ENCODE measurements at places on chromosomes 1 and 21.

DNA sequence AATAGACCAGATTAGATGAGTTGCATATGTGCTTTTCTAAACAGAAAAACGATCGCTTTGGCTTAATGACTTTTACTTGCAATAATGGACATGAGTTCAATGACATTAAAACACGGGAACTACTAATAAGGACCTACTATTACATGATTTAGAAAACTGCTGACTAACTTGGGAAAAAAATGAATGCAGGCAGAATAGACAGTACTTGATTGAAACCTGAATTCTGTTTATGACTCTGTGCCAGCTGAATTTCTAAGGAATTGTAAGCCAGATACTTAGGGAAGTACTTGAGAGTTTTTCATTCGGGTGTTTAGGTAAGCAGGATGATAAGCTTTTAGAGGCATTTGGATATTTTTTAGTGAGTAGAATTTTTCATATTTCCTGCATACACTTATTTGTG is 12.0 kb downstream of the ADGRL2 start:
- no peaks in the 10 kb centered on the region for H3K4me1 ChIP-seq
- H3K36me3 ChIP-seq = no peaks in the 10 kb centered on the region
- no peak overlapping the region for H3K4me3 ChIP-seq
- H3K27ac ChIP-seq = no peak overlapping the region
- no peak for DNase-seq

- H3K27me3 ChIP-seq = peaks cover 36% of the 10 kb centered on the region
- no peak overlapping the region for H3K4me3 ChIP-seq
- no peaks in the 10 kb centered on the region for H3K4me1 ChIP-seq
- no peak for DNase-seq
- no peaks in the 10 kb centered on the region for H3K36me3 ChIP-seq
- H3K27ac ChIP-seq = no peak overlapping the region
Observed at GRCh38 chr1:17347769-17348592, 24.0 kb upstream of the PADI6 start.

- no peak overlapping the region for H3K27ac ChIP-seq
- DNase-seq = no peak
- H3K4me3 ChIP-seq = no peak overlapping the region
- H3K4me1 ChIP-seq = no peaks in the 10 kb centered on the region
- H3K27me3 ChIP-seq = peaks cover 6% of the 10 kb centered on the region
Observed at GRCh38 chr1:52877554-52877953, 35.0 kb downstream of the ZYG11A start.

- no peaks in the 10 kb centered on the region for H3K36me3 ChIP-seq
- H3K4me3 ChIP-seq = no peak overlapping the region
Observed at GRCh38 chr1:219498666-219499065, 114.2 kb downstream of the ZC3H11B start.

DNA sequence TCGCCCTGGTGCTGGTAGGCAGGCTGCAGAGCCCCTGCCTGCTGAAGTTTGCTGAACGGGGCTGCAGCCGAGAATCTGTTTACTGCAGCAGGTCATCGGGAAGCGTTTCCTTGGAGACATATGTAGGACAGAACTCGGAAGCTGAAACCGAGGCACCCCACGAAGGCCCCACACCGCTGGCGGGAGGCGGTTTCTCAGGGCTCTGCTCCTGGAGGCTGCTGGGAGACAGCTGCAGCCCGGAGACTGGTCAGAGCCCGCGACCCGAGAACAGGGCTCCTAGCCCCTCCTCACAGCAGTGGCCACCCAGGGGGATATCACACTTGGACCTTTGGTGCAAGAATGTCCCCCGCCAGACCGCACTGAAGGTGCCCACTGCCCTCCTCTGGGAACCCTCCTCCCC is 12.7 kb upstream of the PLCH2 start:
- H3K4me1 ChIP-seq = peaks cover 6% of the 10 kb centered on the region
- no peaks in the 10 kb centered on the region for H3K27me3 ChIP-seq

DNA sequence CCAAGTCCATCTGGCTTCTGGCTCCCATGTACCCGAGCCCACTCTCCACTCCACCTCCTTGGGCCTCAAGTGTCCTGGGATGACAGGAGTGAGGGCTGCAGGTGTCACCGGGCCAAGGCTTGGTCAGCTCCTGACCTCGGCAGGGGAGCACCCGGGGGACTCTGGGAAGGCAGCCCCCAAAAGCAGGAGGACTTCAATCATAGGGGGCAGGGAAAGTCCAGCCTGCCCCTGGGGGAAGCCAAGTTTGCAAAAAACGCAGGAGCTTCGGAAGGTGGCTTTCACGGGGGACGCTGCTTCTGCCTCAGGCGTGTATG is 56.8 kb downstream of the KCNAB2 start:
- H3K36me3 ChIP-seq = peaks cover 5% of the 10 kb centered on the region
- no peak for DNase-seq
- peaks cover 18% of the 10 kb centered on the region for H3K4me1 ChIP-seq

GRCh38 chr1:213994888-213995287 is 7.1 kb downstream of the PROX1 start:
- H3K27me3 ChIP-seq = peaks cover 53% of the 10 kb centered on the region
- H3K27ac ChIP-seq = no peak overlapping the region
- H3K36me3 ChIP-seq = no peaks in the 10 kb centered on the region
- no peak for DNase-seq
- H3K4me3 ChIP-seq = no peak overlapping the region

GRCh38 chr1:204564835-204565234 is 48.6 kb downstream of the MDM4 start:
- peak overlapping the region; percentile 70 for H3K27ac ChIP-seq
- no peaks in the 10 kb centered on the region for H3K27me3 ChIP-seq
- H3K36me3 ChIP-seq = peaks cover 20% of the 10 kb centered on the region
- no peak for DNase-seq

GRCh38 chr1:205950280-205950679 is 7.0 kb upstream of the SLC26A9 start:
- H3K4me3 ChIP-seq = no peak overlapping the region
- H3K36me3 ChIP-seq = no peaks in the 10 kb centered on the region
- H3K27me3 ChIP-seq = peaks cover 31% of the 10 kb centered on the region
- H3K27ac ChIP-seq = no peak overlapping the region
- DNase-seq = no peak

DNA sequence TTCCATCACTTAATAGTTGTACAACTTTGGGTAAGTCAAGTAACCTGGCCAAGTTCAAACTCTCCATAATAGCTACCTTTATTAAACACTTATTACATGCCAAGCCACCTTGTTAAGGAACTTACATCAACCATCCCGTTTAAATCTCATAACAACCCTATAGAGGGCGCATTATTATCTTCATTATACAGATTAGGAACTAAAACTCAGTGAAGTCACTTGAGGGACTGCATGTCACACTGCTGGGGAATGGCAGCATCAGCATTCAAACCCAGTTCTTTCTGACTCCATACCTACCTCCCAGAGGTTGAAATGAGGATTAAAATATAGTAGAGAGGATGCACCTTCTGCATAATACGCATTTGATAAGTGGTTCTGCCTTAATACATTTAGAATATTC is 47.1 kb upstream of the PLA2G2C start:
- no peaks in the 10 kb centered on the region for H3K36me3 ChIP-seq
- H3K27me3 ChIP-seq = peaks cover 65% of the 10 kb centered on the region
- DNase-seq = no peak
- no peaks in the 10 kb centered on the region for H3K4me1 ChIP-seq

- peaks cover 40% of the 10 kb centered on the region for H3K4me1 ChIP-seq
- no peak overlapping the region for H3K4me3 ChIP-seq
- H3K27ac ChIP-seq = peak overlapping the region; percentile 58
- H3K36me3 ChIP-seq = peaks cover 60% of the 10 kb centered on the region
- no peak for DNase-seq
- H3K27me3 ChIP-seq = no peaks in the 10 kb centered on the region
Observed at GRCh38 chr21:44057055-44057454, 44.9 kb downstream of the TRAPPC10 start.

DNA sequence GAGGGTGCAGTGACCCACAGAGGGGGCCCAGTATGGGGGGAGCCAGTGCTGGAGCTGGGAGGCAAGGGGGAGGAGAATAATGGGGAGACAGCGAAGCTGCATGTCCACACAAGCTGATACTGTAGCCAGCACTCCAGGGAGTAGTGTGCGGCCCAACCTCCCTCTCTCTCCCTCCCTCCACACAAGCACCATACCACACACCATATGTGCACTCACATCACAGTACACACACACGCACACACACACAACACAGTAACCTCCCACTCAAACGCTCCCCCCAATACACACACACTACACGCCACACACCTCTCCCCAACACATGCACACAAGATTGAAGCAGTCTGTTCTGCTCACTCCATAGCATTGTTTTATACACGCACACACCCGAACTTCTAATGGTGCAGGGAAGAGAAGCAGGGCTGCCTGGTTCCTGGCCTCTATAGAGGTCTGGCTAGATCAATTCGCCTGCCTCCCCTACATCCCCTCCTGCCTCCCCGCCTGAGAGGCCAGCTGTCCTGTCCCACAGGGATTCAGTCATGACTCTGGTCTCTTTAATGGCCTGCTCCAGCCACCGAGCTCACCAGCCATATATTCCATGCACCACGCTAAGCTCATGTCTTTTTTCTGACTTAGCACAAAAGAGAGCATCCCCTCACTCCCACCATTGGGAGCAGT is 3.8 kb downstream of the NCDN start:
- H3K4me1 ChIP-seq = peaks cover 50% of the 10 kb centered on the region
- no peak overlapping the region for H3K4me3 ChIP-seq
- H3K36me3 ChIP-seq = peaks cover 16% of the 10 kb centered on the region
- no peak for DNase-seq

DNA sequence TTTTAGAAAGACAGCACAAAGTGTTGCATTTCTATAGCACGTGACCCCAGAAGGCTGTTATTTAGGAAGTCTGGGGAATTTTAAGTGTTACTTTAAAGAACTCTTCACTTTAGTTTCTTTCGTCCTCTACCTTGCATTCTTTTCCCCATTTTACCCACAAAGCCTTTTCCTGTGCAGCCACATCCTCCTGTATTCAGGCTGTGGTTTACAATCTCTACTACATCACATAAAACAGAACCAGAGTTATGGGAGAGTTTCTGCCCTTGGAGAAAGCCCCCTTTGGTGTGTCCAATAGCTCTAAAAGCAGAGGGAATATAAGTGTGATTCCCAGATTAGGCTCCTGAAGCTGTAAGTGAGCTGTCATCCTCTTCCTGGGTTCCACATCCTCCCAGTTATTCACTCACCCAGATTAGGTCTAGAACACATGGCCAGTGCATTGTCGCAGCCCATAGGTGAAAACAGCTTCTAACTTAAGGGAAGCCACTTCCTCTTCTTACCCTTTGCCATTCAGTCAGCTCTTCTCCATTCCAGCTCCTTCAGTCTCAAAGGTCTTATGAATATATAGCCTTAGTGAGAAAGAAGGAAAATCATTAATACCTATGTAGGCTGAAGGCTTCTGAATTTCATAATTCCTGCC is 171.1 kb downstream of the PIGK start:
- peak overlapping the region; percentile 19 for H3K4me3 ChIP-seq
- no peaks in the 10 kb centered on the region for H3K36me3 ChIP-seq
- H3K27ac ChIP-seq = no peak overlapping the region
- peaks cover 14% of the 10 kb centered on the region for H3K4me1 ChIP-seq

- H3K27me3 ChIP-seq = no peaks in the 10 kb centered on the region
- no peak overlapping the region for H3K4me3 ChIP-seq
- no peaks in the 10 kb centered on the region for H3K36me3 ChIP-seq
- no peaks in the 10 kb centered on the region for H3K4me1 ChIP-seq
- no peak overlapping the region for H3K27ac ChIP-seq
Observed at GRCh38 chr1:240621249-240621648, 9.3 kb upstream of the GREM2 start.

- H3K4me1 ChIP-seq = no peaks in the 10 kb centered on the region
- no peaks in the 10 kb centered on the region for H3K27me3 ChIP-seq
- no peaks in the 10 kb centered on the region for H3K36me3 ChIP-seq
Observed at GRCh38 chr1:72885841-72886240, 603.5 kb upstream of the NEGR1 start.

DNA sequence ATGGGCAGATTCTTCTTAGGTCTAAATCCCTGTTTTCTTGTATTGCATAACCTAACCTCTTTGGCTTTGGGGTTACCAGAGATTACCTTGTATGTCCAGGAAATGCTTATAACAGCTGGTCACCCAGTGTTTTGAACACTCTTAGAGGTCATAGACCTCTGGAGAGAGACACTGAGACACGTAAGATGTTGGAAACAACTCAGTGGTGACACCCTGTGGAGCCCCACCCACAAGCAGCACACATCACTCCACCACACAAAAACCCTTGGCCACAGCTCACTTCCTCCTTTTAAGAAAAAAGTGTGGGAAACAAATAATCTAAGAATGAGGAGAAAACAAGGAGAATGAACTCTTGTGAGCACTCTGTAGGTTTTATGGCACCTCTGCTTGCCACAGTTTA is 26.3 kb upstream of the CYP4B1 start:
- no peak overlapping the region for H3K4me3 ChIP-seq
- no peak overlapping the region for H3K27ac ChIP-seq
- peaks cover 2% of the 10 kb centered on the region for H3K36me3 ChIP-seq
- peaks cover 6% of the 10 kb centered on the region for H3K4me1 ChIP-seq
- H3K27me3 ChIP-seq = peaks cover 47% of the 10 kb centered on the region

DNA sequence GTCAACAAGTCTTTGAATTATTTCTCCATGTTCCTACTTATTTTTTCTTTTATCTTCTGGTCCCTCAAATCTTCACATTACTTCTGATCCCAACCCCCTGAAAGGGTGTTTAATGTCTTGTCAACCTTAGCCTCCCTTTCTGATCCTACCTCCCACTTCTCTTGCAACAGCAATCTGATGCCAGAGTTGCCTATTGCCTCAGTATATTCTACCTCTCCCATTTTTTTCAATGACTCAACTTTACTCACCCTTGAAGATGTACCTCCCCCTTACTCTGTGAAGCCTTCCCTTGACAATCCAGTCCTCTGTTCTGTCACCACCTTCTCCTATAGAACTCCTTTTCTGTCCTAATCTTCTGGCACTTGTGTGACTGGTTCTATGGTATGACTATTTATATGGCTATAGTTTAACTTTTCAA is 99.5 kb upstream of the CD55 start:
- no peak overlapping the region for H3K27ac ChIP-seq
- no peaks in the 10 kb centered on the region for H3K4me1 ChIP-seq
- no peak overlapping the region for H3K4me3 ChIP-seq
- DNase-seq = no peak
- H3K27me3 ChIP-seq = peaks cover 31% of the 10 kb centered on the region

DNA sequence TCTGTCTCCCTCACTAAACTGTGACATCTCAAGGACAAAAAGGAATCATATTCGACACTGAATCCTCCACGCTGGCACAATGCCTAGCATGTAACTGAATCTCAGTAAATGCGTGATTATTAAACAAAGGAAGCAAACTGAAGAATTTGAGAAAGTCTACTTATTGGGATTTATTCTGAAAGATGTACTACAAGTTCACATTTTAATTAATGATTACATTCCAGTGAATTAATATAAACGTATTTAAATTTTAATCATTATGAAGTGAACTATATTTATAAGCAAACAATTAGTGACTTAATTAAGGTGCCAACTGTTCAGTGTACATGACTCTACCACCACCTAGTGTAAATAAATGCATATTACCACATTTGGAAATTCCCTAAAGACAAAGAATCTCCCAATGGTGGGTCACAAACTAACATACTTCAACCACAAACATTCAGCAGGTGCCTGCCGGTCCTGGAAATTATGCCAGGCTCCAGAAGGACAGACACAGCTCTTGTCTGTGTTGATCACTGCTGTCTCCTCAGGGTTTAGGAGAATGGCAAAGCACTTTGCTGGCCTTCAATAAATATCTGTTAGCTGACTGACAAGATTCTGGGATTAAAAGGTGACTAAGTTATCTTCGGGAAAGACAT is 56.3 kb downstream of the SMYD3 start:
- DNase-seq = no peak
- H3K36me3 ChIP-seq = no peaks in the 10 kb centered on the region
- no peak overlapping the region for H3K27ac ChIP-seq
